Fibroblast of skin of right quadriceps (primary cell): ENCODE measurements at places on chromosomes 4 and X.

DNA sequence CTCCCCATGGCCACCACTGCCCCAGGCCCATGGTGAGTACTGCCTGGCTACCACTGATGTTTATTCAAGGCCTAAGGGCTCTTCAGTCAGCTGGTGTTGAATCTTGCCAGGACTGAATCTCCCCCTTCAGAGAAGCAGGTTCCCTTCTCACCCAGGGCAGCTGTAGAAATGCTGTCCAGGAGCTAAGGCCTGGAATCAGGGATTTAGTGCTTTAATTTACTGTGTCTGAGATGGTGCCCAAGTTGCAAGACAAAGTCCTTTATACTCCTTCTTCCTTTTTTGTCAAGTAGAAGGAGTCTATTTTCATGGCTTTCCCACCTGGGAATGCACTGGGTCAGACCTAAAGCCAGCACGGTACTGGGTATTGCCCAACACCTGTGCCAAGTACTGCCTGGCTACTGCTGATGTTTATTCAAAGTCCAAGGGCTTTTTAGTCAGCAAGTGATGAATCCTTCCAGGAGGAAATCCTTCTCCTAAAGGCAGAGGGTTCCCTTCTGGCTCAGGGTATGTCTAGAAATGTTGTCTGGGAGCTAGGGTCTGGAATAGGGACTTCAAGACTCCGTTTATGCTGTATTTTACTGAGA, 117.6 kb upstream of the ATOH1 start:
- DNase-seq = no peak

DNA sequence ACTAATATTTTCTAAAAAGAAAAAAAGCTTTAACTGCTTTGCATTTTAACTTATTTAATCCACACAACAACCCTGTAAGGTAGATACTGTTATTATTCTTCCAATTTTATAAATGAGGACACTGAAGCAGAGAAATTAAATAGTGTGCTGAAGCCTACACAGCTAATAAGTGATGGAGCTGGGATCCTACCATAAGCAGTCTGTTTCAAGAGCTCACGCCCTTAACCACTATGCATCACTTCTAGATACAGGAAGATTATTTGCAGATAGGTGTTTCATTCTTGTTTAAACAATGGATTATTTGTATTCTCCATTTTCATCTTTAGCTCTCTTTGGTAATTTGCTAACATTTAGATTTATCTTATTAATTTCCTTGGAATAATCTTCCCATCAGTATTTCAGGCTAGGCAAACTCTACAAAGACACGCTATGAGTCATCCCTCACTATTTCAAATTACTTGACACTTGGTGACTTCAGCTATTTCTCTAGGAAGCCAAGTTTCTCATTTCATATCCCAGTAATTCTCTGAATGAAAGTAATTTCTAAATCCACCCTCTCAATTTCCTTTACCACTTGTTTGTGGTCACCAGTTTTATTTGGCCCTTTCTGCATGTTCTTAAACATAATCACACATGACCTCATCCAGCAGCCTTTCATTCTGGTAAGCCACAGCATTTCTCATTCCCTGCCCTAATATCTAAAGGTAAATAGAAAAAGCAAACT, 67.3 kb downstream of the ASB9 start:
- DNase-seq = peak; percentile 86

- peak; percentile 47 for DNase-seq
These were observed 6.9 kb upstream of the CLOCK start for GRCh38 chr4:55553441-55554201.

- no peak for DNase-seq
These were observed 37.9 kb downstream of the SUPT20HL2 start for GRCh38 chrX:24276015-24276414.

DNA sequence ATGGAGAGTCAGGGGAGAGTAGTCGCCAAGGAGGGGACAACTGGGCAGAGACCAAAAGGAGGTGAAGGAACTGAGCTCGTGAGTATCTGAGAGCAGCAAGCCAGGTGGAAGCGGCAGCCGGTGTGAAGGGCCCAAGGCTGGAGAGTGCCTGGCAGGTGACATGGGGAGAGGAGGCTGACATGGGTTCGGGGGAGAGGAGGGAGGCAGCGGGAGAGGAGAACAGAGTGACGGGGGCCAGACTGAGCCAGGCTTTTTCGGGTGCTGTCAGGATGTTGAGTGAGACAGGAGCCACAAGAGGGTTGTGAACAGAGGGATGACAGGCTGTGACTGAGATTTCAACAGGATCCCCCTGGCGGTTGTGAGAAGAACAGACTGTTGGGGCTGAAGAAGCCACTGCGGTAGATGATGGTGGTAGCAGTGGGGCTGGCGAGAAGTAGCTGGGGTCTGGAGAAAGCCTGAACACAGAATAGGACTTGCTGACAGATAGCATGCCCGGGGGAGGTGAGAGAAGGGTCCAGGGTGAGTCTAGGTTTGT, 5.7 kb downstream of the ELK1 start:
- peak; percentile 29 for DNase-seq

DNA sequence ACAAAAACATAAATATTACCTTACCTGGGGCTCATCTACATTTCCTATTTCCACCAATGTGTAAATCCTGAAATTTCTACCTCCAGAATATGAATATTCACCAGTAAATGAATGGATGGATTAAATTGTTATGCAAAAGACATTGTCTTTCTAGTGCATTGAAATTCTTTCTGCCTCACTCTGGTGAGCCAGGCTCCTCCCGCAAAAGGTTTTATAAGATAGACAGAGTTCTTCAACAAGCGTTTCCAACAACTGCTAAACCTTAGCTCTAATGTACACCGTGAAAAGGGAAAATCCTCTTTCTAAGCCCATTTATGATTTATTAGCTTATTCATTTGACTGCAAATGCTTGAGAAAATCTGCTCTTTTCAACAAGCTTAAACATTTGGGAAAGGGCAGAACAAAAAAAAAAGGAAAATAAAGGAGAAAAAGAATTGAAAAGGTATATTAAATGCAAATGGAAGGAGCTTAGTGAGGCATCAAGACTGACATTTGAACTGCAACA, 72.0 kb downstream of the LDB2 start:
- no peak for DNase-seq

DNA sequence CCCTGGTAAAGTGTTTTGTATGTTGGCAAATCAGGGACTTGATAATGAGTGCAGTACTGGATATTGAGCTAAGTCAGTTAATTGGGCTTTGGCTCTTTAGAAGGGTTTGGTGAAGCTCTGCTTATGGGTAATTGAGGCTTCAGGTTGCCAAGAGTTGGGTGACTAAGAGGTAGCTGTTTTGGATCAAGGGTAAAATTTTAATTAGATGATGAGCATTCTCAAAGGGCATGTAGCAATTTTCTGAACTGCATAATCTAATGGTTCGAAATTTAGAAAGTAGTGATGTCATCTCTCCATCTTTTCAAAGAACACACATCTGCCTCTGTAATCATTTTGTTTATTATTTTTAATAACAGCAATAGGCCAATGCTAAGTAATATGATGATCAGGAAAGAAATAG, 5.5 kb upstream of the TRIM2 start:
- DNase-seq = no peak

- DNase-seq = no peak
These were observed 1122.9 kb upstream of the PCDH10 start for GRCh38 chr4:132026166-132026565.

DNA sequence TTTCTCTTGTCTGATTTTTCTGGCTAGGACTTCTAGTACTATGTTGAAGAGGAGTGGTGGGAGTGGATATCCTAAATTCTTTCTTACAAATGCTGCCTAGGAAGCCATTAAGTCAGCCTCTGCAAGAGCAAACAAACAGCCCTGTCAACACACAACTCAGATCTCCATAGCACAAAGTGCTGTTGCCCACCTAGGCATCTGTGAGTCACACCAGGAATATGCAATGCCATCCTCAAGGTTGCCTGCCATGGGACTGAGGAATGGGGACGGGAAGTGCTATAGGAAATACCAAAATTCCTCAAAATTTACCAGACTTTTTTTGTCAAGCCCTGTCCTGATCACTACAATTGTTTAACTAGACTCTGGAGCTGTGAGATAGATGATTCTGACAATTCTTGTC, 466.9 kb downstream of the FSTL5 start:
- no peak for DNase-seq

- DNase-seq = no peak
These were observed 87.2 kb downstream of the CLDN34 start for GRCh38 chrX:10054396-10054795.

DNA sequence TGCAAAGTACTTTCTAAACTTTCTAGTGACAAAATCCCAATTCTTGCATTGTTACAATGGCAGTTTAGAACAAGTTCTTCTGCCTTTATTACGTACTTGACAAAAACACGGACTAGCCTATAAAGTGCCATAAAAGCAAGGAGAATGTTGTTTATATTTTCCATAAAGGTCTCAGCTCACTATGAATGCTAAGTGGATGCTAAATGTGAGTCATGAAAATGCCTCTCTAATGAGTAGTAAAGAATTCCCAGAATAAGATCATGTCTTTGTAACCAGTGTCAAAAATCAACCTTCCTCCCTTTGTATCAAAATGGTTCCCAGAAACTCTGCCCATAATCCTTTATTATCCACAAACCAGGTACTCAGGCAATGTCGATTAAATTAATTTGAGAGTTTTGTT, 539.8 kb upstream of the SLIT2 start:
- peak; percentile 83 for DNase-seq

DNA sequence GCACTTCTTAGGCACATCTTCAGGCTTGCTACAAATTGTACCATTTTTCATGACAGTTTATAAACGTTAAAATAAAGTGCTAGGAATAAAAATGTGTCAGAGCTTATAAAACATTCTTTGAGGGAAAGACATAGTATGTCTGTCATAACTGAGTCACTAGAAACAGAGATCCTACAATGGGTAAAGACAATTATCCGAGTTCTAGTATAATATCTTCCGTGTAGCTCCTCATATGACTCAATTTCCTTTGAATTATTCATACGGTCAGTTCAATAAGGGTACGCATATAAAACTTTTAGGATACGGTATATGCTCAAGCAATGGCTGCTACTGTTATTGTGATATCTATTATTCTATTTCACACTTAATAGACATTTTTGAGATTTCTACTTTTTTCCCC, 349.1 kb downstream of the PCDH10 start:
- peak; percentile 35 for DNase-seq

DNA sequence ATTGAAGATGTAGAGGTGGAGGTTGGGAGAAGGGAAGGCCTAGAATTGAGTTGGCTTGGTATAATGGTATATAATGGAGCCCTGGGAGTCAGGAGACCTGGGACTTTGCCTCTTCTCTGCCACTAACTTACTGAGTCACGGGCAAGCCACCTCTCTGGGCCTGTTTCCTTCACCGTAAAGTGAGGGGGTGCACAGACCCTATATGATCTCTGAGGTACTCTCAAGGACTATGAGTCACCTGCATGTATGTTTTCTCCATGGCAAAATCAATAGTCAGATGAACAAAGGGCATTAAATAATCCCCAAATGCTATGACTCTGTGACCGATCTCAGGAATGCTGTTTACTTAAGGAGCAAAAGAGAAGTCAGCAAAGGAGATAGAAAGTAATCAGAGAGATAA, 5.1 kb downstream of the P2RY4 start:
- no peak for DNase-seq

GRCh38 chr4:87838205-87838604, 5.4 kb downstream of the MEPE start:
- DNase-seq = no peak

GRCh38 chrX:14095702-14096101, 66.0 kb upstream of the GEMIN8 start:
- peak; percentile 50 for DNase-seq
